ENCODE measurements at places on chromosomes 16 and 17.

DNA sequence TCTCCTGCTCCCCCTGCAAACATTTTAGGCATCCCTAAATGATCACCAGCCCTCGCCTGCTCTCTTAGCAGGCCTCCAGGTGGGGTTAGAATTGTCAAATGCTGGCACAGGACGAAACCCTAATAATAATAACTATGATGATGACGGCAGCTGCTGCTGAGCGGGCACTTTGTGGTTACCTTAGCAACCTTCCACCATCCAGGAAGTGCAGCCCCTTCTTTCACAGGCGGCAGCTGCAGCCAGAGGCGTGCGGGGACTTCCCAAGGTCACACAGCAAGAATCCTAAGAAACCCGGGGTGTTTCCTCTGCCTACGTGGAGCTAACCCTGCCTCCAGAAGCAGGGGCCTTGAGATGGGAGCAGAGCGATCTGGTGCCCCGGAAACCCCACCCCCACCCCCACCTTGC is 22.4 kb upstream of the EIF1 start:
- DNase-seq = peak; percentile 49

- peak; percentile 87 for DNase-seq
Observed at GRCh38 chr17:17206124-17206912, at the start of gene PLD6. Gene PLD6 (minus strand): TSS chr17:17206333. CDS start chr17:17206286, 47 bp downstream.

DNA sequence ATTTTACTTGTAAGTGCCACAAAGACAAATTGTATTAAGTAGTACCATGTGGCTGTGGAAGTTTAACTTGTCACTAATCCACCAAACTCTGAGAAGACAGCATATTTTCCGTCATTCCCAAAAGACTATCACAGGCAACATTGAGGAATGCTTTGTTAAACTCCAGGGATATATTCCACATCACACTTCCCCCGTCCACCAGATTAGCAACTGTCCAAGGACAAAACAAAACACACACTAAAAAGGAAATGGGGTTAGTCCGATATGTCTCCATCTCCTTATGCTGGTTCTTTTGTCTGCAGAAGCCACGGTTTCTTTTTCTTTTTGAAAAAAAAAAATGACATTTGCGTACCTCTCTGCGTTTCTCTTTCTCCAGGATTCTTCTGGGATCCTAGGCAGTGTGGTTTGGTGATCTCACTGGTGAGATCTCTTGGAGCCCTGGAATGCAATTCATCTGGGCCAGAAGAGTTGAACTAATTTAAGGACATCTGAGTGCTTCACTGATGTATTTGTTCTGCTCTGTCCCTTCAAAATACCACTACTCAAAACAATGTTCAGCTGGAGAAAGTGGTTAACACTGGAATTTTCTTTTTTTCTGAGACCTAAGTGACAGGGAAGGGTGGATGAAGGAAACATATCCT is 40.6 kb downstream of the PRKCB start:
- DNase-seq = no peak

DNA sequence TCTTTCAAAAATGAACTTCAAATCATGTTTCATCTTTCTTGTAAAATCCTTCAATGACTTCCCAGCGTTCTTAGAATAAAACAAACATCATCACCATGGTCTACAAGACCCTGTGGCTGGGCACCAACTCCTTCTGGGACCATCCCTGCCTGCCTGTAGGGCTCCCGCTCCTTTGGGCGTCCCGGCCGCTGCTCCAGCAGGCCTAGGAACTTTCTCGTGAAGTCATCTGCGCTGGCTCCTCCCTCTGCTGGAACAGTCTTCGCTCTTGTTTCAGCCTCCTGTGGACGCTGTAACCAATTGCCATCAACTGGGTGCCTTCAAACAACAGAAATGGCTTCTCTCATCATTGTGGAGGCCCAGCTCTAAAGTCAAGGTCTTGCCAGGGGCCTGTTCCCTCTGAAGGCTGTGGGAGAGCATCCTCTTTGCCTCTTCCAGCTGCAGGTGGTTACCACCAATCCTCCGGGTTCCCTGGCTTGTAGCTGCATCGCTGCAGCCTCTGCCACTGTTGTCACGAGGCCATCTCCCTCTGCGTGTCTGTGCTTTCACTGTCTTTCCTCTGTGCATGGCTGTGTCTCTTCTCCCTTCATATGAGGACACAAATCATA is 185.5 kb upstream of the SDK2 start:
- DNase-seq = no peak

DNA sequence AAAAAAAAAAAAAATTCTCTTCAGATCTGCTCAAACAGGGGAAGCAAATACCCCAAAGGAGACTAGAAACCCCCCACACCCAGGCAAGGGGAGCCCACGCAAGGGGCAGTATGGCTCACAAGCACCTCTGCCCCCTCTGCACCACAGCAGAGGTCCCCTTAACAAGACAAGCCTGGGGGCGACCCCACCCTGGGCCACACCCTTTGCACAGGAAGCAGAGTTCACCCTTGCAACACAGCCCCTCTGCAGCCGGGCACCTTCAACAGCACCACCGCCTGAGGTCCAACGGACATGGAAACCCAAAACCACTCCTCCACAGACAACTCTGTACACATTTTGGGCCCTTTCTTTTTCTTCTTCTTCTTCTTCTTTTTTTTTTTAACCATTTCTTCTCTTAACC is 12.8 kb downstream of the AXIN1 start:
- DNase-seq = no peak

GRCh38 chr16:83312718-83313245 is 495.0 kb upstream of the HSBP1 start:
- DNase-seq = no peak

DNA sequence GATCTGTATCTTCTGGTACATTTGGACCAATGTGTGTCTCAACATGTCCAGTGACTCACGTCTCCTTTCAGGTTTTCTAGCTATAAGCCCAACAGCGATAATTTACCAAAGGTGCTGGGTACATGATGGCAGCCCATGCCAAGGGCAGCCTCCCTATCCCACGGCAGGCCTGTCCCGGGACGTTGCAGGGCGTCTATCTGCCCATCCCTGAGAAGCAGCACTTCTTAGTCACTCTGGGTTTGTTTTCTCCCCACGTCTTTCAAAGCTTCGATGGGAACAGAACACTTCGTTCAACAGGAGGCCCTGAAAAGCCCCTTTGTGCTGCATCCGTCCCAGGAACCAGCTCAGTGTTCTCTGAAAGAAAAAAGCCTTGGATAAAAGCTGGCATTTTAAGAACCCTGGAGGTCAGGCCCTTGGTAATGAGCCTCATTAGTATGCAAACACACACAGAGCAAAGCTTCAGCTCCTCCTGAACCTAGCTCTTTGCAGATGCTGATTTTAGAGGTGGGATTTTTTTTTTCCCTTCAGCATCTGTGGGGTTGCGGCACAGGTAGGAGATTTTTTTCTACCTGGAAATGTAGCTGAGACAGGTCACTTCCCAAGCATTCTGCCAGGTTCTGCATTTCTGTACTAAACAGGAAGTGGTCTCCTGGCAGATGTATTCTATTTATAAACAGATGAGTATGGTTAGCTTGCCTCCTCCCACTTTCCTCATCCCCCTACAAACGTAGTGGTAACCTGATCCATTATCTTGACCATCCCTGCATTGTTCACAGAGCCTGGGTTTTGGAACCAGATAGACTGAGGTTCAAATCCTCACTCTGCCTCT is 17.5 kb upstream of the MT4 start:
- no peak for DNase-seq

GRCh38 chr16:84059111-84059510 is 16.5 kb upstream of the SLC38A8 start:
- no peak for DNase-seq

DNA sequence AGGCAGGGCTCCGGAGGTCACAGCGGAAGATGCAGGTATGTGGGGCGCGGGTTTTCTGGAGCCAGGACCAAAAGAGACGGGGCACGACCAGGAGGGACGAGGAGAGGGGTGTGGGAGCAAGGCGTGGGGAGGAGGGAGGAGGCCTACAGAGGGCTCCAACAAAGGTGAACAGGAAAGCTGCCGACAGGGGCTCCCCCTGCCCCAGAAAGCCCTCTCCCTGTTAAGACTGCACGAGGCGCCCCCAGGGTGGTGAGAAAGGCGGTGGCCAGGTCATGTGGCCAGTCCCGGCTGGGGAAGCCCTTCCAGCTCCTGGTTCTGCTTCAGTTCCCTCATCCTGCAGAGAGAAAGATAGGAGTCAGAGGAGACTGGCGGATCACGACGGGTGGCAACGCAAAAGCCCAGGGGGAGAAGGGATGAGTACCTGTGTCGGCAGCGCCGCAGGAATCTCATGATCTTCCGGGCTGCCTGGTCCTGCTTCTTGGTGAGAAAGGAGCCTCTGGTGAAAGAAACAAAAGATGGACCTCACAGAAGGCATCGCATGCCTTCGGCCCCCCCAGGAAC is 949 bp upstream of the SPAG7 start:
- DNase-seq = no peak

GRCh38 chr16:59173408-59173831 is 439.3 kb upstream of the GOT2 start:
- no peak for DNase-seq

- no peak for DNase-seq
Observed at GRCh38 chr16:50407351-50407750, 38.6 kb upstream of the BRD7 start.

- DNase-seq = peak; percentile 83
Observed at GRCh38 chr17:67475161-67475937, 98.3 kb downstream of the PITPNC1 start.

DNA sequence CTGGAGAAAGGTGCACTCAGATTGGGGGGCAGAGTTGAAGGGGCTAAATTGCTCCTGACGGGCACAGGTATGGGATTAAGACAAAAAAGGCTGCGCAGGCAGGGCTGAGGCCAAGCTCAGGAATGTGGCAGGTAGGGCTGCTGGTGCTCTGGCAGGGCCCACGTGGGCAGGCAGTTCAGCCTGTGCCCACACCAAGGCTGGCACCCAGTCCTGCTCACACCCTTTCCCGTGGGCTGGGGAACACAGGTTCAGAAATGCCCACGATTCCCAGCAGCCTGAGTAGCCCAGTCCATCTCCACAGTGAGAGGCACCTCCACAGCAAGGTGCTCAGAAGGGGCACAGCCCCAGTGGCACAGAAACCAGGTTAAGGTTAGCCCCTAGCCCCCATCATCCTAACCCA is 4.4 kb downstream of the HDAC5 start:
- DNase-seq = no peak

DNA sequence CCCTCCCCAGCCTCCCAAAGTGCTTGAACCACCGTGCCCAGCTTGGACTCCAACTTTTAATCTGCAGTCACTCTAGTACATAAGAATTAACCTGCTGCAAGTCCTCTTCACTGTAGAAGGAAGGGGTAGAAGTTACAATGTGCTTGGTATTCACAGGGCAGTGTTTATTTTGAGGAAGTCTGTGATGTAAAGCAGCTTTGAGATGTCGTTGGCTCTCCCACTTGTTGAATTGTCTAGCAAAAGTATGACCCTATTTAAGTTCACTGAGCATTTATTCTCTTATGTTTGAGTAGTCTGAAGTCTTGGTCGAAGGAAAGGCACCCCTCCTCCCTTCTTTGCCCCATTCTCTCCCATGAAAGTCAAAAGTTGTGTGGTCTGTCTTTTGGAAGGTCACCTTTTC is 28.2 kb downstream of the SF3B3 start:
- no peak for DNase-seq

DNA sequence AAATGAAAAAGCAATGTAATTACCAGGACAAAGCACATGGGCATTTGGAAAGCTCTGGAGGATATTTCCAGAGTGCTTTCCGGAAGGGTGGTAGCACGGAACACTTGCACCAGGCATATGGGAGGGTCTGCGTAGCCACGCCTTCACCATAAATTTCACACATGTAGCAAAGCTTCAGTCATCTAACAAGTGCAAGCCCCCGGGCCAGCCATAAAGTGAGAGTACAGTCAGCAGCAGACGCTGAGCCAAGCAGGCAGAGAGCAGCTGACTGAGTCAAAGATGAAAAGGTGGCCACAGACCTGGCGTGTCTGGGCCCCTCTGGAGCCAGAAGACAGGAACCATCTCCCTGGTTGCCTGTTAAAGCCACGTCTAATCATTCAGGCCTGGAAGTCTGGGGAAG is 130.6 kb downstream of the SEC14L1 start:
- no peak for DNase-seq

- no peak for DNase-seq
Observed at GRCh38 chr17:78746263-78746948, 35.7 kb downstream of the CYTH1 start.

DNA sequence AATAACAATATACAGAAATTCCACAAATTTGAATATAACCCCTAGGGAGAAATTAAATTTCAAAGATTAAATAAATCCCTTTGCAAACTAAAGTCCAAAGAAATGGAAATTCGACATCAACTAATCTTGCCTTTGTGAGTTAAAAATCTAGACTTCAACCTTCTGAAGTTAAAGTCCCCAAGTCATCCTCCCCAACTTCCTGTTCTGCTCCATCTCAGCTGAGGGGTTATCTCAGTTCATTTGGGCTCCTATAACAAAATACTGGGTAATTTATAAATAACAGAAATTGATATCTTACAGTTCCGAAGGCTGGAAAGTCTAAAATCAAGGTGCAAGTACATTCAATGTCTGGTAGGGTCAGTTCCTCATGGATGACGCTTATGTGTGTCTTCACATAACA is 22.8 kb upstream of the KDM6B start:
- no peak for DNase-seq

DNA sequence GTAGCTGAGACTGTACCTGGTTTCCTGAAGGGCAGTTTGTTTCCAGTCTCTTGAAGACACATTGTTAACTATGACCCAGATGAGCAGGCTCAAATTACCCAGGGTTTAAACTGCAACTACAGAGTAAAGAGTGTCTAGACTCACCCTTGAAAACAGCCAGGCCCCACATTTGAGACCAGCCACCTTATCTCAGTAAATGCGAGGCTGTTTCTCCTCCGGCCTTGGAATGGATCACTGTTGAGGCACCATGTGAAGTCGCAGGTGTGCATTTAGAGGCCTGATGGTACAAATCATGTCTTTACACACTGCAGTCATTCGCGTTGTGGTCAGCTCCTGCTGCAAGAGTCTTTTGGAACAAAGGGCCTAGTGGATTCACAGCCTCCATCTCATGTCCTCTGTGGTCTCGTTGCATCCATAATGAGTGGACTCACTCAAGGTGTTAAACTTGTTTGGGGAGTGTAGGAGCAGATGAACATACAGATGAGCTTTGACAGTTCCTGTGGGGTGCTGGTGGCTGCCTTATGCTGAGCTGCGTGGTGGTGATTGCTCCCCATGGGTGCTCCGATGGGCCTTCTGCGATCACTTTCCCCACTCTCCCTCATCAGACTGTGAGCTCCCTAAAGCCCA is 18.5 kb upstream of the N4BP1 start:
- DNase-seq = no peak

DNA sequence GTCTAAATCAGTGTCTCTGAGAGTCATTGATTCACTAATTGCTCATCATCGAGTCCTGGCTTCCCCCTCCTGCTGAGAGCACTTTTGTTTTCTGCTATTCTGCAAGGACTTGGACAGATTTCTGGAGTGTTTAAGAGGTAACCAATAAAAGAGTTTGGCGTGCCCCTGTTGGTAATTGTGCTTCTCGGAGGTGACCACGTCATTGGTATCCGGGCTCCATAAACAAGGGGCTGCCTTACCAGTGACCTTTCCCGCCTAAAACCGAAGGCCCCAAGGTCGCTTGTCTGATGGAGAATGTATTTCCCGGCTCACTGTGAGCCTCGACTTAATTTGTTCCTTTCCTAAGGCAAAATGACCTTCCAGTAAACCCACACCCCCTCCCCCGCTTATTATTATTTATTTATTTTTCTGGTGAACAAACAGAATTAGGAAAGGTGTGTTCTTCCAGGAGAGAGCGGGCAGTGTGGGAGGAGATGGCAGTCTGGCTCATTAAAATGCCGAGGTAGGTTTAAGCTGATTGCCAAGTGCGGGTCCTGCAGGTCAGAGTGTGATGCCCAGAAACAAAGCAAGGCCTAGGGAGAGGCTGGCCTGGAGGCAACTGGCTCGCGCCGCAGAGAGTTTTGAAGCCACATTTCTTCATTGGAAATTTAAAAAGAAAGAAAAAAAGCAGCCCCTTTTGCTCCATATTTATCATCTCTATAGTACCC is 30.2 kb downstream of the MSI2 start:
- no peak for DNase-seq

Data from activated T-cell treated with anti-CD3 and anti-CD28 coated beads for 4 hours (primary cell).